ENCODE measurements at places on chromosomes 13 and 19.

DNA sequence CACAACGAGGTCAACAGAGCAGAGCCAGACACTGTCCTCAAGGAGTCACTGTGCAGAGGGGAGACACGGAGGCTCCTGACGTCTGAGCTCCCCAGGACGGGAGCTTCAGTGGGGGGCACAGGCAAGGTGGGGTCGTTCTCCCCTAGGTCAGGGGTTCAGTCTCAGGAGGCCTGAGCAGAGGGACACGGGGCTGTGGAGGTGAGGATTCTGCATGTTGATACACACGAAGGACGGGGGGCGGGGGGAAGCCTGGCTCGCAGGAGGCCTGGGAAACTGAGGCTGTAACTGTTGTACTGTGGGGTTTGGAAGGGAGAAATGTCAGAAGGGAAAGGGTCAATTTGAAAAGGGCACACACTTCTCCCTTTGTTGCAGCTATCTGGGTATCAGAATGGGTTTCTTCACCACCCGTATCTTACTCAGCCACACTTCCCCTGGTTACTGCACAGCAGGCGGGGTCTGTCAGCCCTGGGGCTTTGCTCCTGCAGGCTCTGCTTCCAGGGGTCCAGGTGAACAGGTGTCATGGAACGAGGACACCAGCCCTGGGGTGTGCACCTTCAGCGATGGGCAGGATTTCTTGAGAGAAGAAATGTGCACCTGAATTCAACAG lies 748 bp upstream of the SIGLEC8 start:
- no peak for DNase-seq

GRCh38 chr19:39171479-39172465 lies 25.0 kb upstream of the NCCRP1 start:
- no peak for DNase-seq

GRCh38 chr19:1167687-1168571 lies 6.1 kb downstream of the SBNO2 start:
- no peak for DNase-seq

DNA sequence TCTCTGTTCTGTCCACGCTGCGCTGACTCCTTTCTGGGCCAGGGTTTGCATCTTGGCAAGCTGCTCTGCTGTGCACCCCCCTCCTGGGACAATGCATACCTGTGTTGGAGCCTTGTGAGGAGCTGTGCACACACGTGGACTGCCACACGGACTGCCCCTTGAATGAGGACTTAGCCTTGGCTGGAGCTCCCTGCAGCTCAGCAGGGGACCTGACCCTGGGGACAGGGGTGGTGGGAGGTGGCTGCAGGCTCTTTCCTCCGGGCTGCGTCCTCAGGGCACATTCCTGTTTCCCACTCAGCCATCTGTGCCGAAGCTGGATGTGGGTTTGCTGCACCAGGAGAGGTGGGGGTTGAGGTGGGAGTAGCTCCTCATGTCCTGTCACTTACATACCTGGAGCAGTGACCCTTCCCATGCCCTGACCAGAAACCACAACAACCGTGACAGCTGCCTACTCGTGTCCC lies 8.2 kb downstream of the RAB11B start:
- no peak for DNase-seq

- no peak for DNase-seq
Measured at GRCh38 chr13:29577136-29578051, 18.1 kb downstream of the SLC7A1 start.

DNA sequence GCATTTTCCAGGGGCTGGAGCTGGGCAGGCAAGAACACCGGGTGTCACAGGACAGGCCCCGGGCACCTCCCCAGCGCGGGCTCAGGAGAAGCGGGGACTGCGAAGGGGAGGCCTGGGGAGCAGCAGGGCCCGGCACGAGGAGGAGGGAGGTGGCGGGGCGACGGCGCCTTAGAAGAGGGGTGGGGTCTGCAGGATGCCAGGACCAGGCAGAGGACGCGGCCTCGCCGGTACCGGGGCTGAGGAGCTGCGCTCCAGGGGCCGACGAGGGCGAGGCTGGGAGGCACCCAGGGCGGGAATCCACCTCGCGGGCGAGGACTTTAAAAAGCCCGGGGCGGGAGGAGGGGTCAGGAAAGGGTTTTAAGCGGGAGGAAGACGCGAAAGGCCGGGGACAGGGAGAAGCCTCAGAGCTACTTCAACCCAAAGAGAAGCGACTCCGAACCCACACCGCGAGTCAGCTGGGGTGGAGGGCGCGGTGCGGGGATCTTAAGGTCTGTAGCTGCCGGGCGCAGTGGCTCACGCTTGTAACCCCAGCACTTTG lies 665 bp downstream of the ZNF347 start:
- DNase-seq, result no peak

DNA sequence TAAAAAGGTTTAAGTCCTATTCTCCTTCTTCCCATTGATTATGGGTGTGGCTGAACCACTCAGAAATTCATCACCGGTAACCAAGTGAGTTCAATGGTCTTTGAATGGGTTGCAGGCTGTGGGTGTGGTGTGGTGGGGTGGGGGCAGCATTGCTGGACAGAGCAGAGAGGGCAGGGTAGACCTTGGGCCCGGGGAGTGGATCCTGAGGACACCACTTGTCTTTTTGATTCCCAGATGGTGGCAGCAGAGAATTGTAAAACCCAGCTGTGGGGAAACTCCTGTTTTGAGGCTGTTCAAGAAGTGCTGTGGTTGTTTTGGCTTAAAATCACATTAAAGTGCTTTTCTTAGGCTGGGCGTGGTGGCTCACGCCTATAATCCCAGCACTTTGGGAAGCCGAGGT lies 45.8 kb upstream of the RGCC start:
- no peak for DNase-seq

GRCh38 chr13:29104461-29104860 lies 284.3 kb downstream of the MTUS2 start:
- no peak for DNase-seq

Measured in cortex of kidney (tissue), 1 donor.